ENCODE measurements at places on chromosomes 2 and 18.

DNA sequence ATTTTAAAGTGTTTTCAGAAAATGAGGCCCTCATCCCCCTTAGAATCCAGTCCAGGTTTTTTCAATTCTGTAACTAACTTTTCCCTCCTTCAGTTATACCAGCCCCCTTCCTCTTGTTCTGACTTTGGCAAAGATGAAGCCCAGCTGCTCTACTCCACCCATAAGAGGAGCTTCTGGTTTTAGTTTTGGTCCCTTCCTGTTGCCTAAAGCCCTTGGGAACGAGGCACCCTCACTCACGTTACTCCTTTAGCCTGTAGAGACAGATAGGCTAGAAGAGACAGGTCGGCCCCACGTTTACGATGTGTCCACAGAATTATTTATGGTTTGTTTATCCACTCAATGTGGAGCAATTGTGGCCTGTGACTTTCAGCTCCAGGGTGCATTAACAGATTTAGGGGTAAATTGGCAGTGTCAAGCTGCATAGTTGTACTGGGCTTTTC lies 454.2 kb upstream of the TNP1 start:
- no peak for DNase-seq

DNA sequence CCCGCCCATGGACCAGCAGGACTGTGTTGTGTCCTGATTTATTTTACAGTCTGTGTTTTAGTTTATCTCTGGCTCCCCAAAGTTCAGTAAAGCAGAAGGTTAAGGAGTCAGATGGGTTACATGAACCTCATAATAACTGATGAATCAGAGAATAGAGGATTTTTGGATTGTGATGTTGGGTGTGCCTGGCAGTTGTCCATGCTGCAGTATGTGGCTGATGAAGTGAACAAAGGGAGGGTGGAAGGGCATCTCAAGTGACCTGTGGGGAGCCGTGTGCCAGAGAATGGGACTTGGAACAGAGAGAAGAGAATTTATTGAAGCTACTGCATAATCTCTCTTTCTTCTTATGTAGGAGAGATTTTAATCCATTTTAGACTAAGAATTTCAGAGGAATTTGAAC lies 145.5 kb downstream of the MAP4K4 start:
- no peak for DNase-seq

DNA sequence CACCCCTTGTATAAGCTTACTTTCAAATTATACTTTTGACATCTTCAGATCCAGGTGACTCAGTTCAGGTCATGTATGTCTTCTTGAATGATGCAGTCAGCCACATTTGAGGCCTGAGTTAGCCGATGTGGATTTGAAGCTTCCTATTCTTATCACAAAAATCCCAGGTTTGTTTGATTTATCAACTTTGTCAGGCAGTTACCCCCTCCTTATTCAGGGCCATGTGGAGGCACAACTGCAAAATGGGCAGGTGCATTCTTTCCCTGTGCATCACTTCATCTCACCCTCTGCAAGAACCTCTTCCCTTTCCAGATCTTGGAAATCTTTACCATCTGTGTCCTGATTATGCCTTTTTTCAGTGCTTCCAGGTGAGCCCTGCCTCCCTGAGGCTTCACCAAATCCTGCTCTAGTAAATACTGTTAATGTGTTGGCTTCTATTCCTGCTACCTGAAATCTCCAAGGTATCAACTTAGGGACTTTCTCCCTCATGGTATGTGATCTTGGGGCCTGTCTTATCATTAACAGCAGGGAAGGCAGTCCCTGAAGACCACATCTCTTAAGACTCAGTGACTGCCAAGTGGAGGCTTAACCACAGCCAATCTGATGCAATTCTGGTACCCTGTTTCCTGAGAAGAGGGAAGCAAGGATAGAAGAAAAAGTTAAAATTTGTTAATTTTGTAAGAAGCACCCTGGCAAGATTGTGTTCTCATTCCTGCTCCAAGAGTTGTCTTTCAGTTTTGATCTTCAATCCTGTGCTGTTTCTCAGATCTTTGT lies 9.4 kb upstream of the ARHGAP28 start:
- DNase-seq = no peak

- DNase-seq = no peak
Observed at GRCh38 chr18:75400366-75400765, 27.1 kb downstream of the SMIM21 start.

DNA sequence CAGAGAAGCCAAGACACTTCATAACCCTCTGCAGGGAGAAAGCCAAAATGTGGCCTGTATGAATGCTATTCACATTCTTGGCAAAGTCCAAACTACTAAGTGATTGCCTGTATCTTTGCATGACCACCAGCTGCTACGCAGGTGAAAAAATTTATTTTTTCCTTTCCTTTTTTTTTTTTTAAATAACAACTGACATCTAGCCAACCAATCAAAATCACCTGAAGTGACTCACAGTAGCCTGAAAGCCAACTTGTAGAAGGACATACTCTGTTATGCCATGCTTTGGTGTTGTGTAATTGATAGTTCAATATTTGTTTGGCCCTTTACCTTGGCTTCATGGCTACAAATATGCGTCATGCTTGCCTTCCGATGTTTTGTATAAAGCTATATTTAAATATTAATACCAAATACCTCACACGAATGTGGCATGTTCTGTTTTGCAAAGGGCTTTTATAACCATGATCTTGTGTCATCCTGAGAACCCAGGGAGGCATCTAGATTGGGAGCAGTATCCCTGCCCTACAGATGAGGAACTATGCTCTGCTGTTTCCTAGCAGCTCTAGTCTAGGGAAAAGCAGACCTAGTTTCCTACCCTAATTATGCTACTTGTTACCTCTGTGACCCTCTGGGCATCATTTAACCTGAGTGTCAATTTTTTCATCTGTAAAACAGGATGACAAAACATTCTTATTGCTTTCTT lies 102.1 kb downstream of the MYOM1 start:
- no peak for DNase-seq

- DNase-seq = no peak
Observed at GRCh38 chr2:8676191-8676920, 5.5 kb upstream of the ID2 start.

DNA sequence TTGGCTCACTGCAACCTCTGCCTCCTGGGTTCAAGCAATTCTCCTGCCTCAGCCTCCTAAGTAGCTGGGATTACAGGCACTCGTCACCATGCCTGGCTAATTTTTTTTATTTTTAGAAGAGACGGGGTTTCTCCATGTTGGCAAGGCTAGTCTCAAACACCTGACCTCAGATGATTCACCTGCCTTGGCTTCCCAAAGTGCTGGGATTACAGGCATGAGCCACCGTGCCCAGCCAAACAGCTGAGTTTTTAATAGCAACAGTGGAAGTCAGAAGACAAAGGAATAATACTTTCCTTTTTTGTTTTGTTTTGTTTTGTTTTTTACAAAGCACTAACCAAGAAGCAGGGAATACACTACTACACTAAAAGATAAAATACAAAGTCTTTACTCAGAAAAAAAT lies 16.9 kb downstream of the GPR75 start:
- no peak for DNase-seq

DNA sequence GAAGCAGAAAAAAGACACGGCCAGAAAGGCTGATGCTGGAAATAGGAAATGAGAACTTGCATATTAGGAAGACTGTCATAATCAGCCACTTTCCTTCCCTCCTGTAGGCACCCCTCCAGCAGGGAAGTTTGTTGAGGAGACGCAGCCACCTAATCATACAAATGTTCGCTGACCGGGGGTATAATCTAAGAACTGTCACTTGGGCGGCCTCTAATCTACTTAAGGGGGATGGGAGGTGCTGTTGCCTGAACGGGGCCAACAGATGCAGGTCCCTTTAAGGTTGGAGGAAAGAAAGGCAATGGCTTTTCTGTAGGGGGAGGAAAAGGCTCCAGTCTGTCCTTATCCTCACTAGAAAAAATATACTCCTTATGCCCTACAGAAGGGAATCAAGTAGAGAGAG lies 50.6 kb downstream of the DNAJC10 start:
- DNase-seq = no peak

DNA sequence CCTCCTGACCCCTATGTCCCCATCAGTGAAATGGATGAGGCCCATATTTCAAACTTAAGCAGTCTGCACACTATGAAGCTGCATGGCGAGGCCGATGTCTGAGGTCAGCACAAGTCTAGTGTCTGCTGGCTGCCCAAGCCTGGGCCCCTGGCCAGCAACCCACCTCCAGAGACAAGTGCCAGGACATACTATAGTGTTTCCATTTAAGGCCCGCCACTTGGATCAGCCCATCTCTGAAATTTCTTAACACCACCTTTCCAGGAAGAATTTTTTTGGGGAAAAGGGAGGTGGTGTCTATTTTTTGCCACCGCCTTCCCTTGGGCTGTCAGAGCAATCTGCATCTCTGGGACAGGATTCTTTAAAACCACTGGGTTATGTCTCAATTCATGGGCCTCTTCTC lies 1.8 kb downstream of the ACVR1 start:
- DNase-seq = no peak

GRCh38 chr18:58977223-58977622 lies 112.5 kb downstream of the ZNF532 start:
- no peak for DNase-seq

GRCh38 chr2:213021971-213022899 lies 129.2 kb downstream of the IKZF2 start:
- DNase-seq = no peak

- DNase-seq = no peak
Observed at GRCh38 chr2:21361957-21362486, 238.3 kb downstream of the TDRD15 start.

DNA sequence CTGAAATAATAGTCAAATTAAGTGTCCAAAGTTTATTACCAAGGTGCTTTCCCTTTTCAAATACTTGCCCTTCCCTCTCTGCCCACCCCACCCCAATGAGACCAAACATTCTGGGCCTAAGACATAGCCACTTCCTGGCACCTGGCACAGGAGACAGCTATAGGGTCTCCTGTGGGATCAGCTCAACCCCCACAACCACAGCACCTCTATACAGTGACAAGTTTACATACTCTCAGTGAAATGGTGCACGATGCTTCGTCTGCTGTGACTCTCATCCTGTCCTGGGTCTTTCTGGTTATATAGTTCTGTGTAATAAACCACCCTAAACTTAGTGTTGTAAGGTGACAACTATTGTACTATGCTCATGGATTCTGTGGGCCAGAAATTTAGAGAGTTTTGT lies 466.2 kb downstream of the FBXO15 start:
- no peak for DNase-seq

DNA sequence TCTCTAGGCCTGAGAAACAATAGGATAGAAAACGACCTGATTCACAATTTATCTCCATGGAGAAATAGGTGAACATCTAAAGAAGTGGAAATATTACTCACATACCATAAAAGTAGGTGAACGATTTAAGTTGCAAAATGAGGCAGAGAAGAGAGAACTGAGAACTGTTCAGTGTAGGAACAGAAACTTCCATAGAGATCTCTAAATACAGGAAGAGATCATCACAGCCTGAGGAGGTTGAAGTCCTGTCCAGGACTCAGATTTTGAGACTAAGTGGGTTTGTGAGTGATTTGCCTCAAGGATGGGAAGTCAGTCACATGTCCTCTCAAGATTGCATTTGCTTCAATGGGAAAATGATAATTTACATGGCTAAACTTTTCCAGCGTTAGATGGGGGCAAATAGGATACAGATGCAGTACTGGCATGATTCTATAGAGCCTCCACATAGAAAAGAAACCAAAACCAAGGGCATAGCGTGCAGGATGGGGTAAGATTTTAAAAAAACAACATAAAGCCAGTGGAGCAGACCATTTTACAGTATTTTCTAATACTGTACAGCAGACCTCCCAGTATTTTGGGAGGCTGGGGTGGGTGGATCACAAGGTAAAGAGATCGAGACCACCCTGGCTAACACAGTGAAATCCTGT lies 68.8 kb downstream of the MEP1B start:
- DNase-seq = no peak

- no peak for DNase-seq
Observed at GRCh38 chr2:172484706-172485105, 57.3 kb downstream of the ITGA6 start.

GRCh38 chr2:149334156-149334555 lies 3.8 kb downstream of the LYPD6 start:
- no peak for DNase-seq

DNA sequence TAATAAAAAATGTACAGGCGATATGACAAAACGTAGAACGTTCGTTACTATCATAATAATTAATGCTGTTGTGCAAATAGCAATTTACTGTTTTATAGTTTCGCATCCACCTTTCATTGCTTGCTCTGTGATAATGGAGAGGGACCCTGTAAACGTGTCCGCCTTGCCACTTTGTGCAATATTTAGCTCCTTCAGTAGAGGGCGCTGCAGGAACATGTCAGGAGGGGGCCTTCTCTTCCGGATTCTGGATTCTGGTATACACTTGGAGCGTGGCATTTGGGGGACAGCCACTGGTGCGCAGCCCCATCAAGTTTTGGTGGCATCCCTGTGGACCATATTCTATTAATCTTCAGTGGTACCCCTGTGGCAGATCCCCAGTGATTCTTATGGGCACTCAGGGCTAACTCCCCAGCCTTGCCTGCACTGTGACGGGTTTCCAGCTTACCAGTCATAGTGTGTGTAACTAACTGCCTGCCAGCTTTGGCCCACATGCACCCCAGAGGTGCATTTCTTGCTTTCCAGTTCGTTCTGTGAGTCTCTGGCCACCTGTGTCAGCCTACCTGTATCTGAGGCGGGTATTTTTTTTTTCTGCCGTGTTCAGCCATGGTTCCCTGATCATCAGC lies 140.3 kb downstream of the CYRIA start:
- DNase-seq = no peak

- DNase-seq = no peak
Observed at GRCh38 chr2:231348173-231348572, 47.3 kb upstream of the B3GNT7 start.

- no peak for DNase-seq
Observed at GRCh38 chr18:34158881-34159690, 65.6 kb downstream of the NOL4 start.

DNA sequence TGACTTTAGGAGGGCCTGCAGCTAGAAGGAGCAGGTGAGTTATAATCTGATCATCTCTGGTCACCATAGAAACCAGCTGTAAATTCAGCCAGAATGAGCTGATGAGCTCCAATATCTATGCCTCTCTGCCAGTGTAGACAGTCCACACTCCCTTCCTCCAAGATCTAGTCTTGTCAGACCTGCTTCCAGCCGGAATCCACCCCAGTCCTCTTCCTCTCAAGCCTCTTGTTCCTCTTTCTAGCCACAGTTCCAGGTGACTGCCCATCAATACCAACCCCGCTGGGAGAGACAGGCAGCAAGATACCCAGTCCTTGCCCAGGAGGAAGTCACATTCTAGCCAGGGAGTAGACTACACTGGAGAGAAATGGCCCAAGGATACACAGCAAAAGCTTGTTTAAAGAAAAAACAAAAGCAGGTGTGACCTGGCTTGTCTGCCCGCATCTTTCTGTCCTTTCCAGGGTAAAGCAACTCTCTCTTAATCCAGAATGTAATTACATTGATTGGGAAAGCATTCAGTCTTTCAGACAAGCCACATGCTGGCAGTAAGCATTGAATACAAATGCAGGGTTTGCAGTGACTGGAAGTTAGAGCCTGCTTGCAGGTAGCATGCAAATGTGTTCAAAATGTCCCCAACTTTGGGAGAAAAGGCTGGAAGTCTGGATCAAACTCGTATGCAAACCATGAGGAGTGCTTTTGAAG lies 9.0 kb upstream of the SLC35F6 start:
- no peak for DNase-seq

GRCh38 chr2:160376576-160376975 lies 117.0 kb downstream of the RBMS1 start:
- no peak for DNase-seq

- DNase-seq = no peak
Observed at GRCh38 chr2:181985632-181986205, at the start of gene PPP1R1C. TSS of gene PPP1R1C (plus strand) at chr2:181985853. CDS start at chr2:181986111, 258 bp downstream.

GRCh38 chr2:70247364-70248180 lies 856 bp downstream of the TIA1 start:
- no peak for DNase-seq
